ENCODE measurements at places on chromosomes 2 and 18.

GRCh38 chr2:146128216-146128615 is 1608.3 kb upstream of the ZEB2 start:
- peak; percentile 71 for DNase-seq

DNA sequence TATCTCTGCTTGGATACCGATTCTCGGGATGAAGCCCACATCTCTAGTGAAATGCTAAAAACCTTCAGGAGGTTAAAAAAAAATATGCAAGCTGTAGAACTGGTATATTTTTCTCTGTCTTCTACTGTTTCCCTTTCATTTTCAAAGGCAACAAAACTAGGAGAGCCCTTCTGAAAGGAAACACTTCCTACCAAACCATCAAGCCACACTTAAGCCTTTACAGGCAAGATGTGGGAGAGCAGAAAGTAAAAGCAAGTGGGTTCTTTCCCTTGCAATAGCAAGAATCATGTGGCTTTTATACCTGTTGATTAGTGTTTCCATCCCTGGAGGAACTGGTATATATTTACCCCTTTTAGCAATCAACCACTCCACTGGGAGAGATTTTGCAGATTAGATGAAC is 147.9 kb upstream of the ACAA2 start:
- DNase-seq = no peak

DNA sequence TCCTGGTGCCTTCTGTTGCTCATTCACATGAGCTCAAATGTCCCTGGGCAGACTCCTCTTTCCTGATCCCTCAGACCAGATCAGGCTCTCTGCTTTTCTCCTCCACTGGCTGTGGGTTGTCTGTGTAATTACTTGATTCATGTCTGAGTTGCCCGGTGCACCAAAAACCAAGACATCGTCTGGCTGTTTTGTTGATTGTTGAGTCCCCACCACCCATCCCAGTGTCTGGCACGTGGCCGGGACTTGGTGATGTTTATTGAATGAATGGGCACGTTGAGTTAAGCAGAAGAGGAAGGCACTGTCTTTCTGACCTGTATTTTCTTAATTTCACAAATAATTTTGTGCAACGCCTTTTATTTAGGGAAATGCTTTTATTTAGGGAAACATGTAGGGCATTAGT is 499.1 kb upstream of the HS6ST1 start:
- DNase-seq = no peak

DNA sequence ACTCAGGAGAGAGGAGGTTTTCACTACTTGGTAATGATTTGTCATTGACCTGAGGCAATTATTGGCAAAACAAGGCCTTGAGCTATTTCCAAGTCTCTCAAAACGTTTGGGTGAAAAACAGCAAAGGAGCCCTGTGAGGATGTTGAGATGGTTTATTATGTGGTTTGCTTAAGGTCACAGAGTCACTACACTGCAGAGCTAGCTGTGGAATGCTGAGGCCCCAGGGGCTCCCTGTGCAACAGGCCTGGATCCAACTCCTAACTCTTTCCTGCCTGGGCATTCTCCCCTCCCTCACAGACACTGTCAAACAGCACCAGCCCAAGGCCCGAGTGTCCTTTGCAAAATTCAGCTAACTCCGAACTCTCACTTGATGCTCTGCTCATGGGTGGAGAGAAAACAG is 754.6 kb upstream of the SOX11 start:
- DNase-seq = no peak

- no peak for DNase-seq
Measured at GRCh38 chr2:98503481-98504105, 58.9 kb downstream of the INPP4A start.

- DNase-seq = peak; percentile 57
Measured at GRCh38 chr2:33535421-33535820, 59.0 kb downstream of the RASGRP3 start.

DNA sequence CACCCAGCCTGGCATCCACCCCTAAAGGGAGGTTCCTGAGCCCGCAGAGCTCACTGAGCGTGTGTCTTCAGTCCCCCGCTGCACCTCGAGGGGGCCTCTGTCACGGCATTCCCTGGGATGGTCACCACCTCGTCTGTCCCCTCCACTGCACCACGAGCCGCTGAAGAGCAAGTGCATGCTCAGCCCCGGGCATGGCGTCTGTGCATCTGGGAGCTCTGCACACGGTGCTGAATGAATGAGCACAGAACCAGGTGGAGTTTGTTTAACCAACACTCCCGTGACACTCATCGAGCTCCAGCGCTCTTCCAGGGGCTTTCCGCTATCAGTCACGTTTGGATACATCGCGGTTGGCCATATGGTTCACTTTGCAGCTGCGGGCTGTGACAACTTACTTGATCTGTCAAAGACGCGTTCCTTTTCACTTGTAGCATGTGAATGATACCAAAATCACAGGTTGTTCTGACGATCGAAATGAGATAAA is 9.2 kb downstream of the ALLC start:
- DNase-seq = no peak

- DNase-seq = no peak
Measured at GRCh38 chr2:105071379-105071778, 33.5 kb downstream of the MRPS9 start.

- DNase-seq = no peak
Measured at GRCh38 chr2:38387887-38388286, 10.8 kb upstream of the ATL2 start.

DNA sequence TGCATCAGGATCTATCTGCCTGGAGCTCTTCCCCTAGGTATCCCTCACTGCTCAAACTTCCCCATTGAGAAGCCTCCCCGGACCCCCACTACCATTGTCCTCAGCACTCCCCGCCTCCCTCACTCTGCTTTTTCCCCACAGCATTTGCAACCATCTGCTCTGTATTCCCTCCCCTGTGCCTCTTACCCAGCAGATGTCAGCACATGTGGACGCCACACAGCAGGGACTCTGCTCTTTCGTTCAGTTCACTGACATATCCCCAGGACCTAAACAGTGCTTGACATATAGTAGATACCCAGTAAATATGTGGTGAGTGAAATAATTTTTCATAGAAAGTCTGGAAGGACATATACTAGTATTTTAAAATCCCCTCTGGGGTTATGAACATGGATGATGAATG is 101.1 kb downstream of the TMEM247 start:
- peak; percentile 60 for DNase-seq

DNA sequence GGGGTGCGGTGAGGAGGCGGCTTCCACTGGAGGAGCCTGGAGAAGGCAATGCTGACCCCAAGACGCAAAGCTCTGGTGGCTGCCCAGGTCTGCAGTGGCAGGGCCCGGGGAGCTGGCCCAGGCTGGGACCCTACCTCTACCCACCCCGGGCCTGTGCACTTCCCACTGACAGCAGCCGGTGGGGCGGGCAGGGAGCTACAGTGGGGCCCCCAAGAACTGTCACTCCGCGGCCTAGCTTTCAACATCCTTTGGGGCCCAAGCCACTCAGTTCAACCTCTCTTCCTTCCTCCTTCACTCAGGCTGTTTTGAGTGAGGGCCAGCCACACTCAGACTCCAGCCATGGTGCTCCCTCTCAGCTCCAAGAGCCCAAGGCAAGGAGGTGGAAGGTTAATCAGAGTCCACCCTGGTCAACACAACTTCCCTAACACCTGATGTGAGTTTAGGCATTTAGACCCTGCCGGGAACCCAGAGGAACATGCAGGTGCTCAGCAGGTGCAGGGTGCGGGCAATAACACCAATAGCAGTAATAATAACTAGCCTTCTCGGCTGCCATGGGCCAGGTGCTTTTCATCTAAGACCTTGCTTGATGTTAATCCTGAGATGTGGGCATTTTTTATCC is 93.6 kb downstream of the ZFP36L2 start:
- no peak for DNase-seq

DNA sequence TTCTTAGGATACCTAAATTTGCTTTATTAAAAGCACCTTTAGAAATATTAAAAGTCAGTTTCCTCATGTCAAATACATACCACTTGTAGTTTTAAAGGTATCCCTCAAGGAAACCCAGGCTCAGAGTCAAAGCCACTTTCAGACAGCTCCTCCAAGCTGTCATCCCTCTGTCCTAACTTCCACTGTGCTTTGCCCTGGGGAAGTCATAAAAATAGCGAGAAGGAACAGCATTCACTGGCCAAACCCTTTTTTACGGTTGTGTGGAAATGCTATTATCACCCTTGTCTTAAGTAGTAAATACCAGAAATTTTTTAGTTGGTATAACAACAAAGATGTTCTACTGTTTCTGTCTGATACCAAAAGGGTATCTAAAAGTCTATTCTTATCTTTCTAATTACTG is 680.5 kb downstream of the ZEB2 start:
- DNase-seq = no peak

GRCh38 chr2:67993329-67993728 is 69.5 kb downstream of the C1D start:
- no peak for DNase-seq

DNA sequence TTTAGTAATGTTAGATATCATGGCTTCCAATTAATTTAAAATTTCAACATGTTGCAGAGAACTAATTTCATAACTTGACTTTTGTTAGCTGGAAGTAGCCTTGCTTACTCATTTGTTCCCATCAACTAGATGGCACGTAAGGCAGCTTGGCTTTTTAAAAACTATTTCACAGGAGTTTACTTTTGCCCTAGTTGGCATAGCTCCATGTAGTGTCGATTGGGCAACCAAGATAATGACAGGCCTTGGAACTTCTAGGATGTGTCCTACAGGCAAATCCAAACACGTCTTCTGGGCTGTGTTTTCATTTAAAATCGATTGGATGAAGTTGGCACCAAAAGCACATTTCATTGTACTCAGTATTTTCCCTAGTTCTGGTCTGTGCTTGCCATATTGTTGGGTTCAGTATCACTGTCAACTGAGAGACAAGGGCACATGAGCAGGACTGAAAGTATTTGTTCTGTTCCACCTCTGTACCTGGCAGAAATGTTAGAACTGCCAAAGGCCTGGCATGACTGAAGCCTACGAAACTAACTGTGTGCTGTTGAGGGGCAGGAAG is 29.4 kb downstream of the HADHB start:
- peak; percentile 65 for DNase-seq

GRCh38 chr18:56545464-56545863 is 92.9 kb downstream of the TXNL1 start:
- no peak for DNase-seq

GRCh38 chr2:155391613-155392130 is 693.2 kb downstream of the KCNJ3 start:
- no peak for DNase-seq

- DNase-seq = no peak
Measured at GRCh38 chr2:36704475-36705150, 8.1 kb downstream of the VIT start.

DNA sequence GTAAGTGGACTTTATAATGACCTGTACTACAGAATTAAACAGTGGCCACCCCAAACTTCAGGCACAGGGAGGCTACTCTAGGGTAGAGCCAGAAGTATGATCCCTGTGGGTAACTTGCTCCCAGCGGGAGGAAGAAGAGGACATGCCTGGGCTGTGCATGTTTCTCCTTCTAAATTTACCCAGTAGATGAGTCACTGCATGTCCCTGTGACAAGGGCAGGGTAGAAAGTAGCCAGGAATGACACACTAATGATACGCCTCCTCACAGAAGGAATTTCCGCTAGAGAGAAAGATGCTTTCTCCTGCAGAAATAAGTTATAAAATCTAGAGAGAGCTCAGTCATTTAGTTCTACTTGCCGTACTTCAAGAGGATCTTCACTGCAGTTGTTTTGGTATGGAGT is 7.5 kb downstream of the ACYP2 start:
- DNase-seq = no peak

GRCh38 chr2:134515137-134515536 is 203.7 kb downstream of the TMEM163 start:
- DNase-seq = no peak

DNA sequence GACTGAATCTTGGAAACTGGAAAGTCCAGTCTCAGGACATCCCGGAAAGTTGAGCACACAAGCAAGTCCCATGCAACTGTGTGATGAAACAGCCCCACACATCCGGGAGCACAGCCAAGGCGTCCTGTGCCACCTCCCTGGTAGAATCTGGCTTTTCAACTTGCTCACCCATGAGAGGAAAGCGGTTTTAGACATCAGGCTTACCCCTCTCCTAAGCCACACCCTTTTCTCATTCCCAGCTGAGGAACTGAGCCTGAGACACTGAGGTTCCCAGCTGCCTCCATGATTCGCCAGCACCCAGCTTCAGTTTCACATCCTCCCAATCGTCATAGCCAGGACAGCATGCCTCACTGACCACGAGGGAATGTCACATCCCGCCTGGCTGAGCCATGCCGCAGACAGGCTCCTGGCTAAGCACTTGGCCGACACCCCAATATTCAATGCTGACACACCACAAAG is 60.3 kb downstream of the STEAP3 start:
- no peak for DNase-seq

- DNase-seq = no peak
Measured at GRCh38 chr2:216687646-216688045, 7.7 kb downstream of the IGFBP5 start.

DNA sequence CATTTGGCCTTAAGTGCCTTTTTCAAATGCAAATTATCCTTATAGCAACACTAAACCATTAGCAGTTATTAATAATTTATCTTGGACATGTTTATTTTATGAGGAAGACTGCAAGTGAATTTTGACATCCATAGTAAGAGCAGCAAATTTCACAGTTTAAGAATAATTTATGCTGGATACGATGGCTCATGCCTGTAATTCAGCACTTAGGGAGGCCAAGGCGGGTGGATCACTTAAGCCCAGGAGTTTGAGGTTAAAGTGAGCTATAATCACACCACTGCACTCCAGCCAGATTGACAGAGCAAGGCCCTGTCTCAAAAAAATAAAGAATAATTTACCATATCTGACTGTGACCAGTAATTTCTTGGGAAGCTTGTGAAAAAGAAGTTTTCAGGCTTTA is 286.2 kb downstream of the TMX3 start:
- peak; percentile 66 for DNase-seq

GRCh38 chr2:73111073-73112025 is 1.4 kb downstream of the RAB11FIP5 start:
- no peak for DNase-seq

- DNase-seq = no peak
Measured at GRCh38 chr2:15791294-15791693, 149.1 kb upstream of the MYCN start.

- DNase-seq = no peak
Measured at GRCh38 chr2:191676790-191677645, 918 bp upstream of the NABP1 start.

DNA sequence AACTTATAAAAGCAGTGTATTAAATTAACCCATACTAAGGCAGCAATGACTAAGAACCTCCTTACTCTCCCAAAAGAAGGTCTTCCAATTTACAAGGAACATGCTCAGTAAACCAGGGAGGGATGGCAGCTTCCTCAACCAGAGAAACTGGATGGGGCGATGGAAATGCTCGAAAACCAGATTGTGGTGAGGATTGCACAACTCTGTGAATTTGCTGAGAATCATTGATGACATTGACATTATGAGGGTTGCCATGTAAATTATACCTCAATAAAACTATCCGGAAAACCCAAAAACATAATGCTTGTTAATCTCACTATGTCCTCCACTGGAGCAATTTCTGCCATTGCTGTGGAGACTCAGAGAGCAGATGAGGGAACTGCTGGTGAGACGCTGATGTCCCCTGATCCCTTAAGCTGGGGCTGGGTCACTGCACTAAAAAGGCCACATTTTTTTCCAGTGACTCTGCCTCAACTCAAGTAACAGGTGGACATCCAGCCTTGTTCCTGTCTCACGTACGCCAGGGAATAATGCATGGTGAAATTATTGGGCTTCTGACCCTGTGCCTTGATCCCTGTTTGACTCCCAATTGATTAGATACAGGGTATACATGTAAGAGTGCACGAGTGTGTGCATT is 288.3 kb downstream of the CYP26B1 start:
- no peak for DNase-seq

Data from DMS 273 treated with DMSO at 0.1 percent for 48 hours (cell line).